ENCODE measurements at places on chromosomes 2 and 18. TPM values are rescaled to one million over a fixed set of nuclear protein-coding genes. Genes with fewer than 3 reads are reported as not detected.

- H3K36me3 ChIP-seq = no peaks in the 10 kb centered on the region
- H3K4me1 ChIP-seq = peaks cover 17% of the 10 kb centered on the region
- no peak for DNase-seq
- no peak overlapping the region for H3K4me3 ChIP-seq
Measured at GRCh38 chr2:74028741-74029140, 44.0 kb downstream of the TET3 start.

DNA sequence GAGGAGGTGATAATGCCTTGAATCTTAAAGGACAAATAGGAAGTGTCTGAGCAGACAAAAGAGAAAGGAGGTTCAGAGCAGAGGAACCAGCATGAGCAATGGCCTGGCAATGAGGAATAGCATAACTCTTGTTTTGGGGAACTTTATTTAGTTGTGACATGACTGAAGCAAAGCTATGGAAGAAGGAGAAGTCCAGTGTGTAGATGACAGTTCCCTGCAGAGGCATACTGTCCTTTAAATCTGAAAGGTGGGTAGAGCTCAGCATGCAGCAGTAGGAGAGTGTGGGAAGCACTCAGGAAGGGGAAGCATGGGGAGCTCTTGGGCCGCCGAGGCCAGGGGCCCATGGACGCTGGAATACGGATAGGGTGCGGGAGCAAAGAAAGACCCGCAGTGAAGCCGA lies 173.8 kb downstream of the SEPTIN10 start:
- no peak overlapping the region for H3K4me3 ChIP-seq
- no peak overlapping the region for H3K27ac ChIP-seq
- no peaks in the 10 kb centered on the region for H3K36me3 ChIP-seq
- H3K27me3 ChIP-seq = no peaks in the 10 kb centered on the region
- no peak for DNase-seq

Gene SLC11A1
- 65.6 TPM for total RNA-seq

Gene RUFY4
- total RNA-seq = not detected

Gene PLGLB1
- total RNA-seq = 11.4 TPM

GRCh38 chr2:111055735-111056134 lies 65.0 kb upstream of the BCL2L11 start:
- H3K27me3 ChIP-seq = no peaks in the 10 kb centered on the region
- no peak overlapping the region for H3K4me3 ChIP-seq
- H3K27ac ChIP-seq = no peak overlapping the region
- H3K36me3 ChIP-seq = no peaks in the 10 kb centered on the region
- DNase-seq = no peak

Gene HOXD12
- not detected for total RNA-seq

DNA sequence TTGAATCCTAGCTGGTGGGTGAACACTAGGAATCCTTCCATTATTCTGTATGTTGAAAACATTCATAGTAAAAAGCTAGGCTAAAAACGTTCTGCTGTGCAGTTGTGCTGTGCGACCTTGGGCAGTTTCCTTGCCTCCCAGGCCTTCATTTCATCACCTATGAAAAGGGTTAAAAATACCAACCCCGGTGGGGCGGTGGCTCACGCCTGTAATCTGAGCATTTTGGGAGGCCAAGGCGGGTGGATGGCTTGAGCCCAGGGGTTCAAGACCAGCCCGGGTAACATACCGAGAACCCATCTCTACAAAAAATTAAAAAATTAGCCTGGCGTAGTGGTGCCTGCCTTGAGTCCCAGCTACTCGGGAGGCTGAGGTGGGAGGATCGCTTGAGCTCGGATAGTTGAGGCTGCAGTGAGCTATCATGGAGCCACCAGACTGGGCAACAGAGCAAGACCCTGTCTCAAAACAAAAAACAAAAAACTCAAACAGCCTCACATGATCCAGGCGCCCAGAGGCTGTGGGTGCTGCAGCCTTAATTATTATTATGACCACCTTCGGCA lies 2.9 kb upstream of the RRM2 start:
- peak overlapping the region; percentile 75 for H3K4me3 ChIP-seq
- H3K27ac ChIP-seq = no peak overlapping the region
- H3K36me3 ChIP-seq = no peaks in the 10 kb centered on the region
- DNase-seq = no peak
- H3K4me1 ChIP-seq = peaks cover 4% of the 10 kb centered on the region

DNA sequence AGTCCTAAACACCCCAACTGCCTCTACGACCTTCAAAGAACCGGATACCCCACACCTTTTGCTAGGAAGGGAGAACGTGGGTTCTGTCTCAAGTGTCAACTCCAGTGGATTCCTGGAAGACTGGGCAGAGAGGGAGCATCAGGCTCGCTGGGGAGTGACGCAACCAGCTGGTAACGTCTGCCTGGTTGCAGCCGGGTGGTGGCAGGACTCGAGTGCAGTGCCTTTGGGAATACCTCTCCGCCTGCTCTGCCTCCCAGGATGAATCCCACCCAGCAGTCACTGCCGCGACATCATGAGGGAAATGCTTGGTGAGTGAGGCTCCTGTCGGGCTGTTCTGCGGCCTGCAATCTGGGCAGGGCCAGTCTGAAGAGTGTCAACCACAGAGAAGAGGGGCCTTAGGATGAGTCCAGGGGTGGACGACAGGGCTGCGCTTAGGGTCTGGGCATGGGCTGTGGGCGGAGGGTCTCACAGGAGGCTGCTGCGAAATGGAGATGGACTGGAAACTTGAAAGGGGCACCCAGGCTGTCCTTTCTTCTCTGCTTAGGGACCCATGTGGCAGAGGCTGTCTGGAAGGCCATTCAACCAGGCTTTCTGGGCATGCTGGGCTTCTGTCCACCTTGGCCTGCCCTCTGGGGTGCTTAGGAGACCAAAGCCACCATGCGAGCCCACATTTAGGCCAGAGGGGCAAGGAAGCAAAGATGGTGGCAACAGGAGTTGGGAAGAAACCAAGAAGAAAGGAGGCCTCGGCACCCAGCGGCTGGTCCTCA lies 12.9 kb downstream of the GPR17 start:
- H3K27ac ChIP-seq = peak overlapping the region; percentile 92
- DNase-seq = no peak
- no peaks in the 10 kb centered on the region for H3K36me3 ChIP-seq
- no peaks in the 10 kb centered on the region for H3K27me3 ChIP-seq
- H3K4me1 ChIP-seq = no peaks in the 10 kb centered on the region
- H3K4me3 ChIP-seq = no peak overlapping the region

GRCh38 chr2:27049422-27050280 lies 1.8 kb upstream of the AGBL5 start:
- peak overlapping the region; percentile 83 for H3K27ac ChIP-seq
- peak overlapping the region; percentile 82 for H3K4me3 ChIP-seq

DNA sequence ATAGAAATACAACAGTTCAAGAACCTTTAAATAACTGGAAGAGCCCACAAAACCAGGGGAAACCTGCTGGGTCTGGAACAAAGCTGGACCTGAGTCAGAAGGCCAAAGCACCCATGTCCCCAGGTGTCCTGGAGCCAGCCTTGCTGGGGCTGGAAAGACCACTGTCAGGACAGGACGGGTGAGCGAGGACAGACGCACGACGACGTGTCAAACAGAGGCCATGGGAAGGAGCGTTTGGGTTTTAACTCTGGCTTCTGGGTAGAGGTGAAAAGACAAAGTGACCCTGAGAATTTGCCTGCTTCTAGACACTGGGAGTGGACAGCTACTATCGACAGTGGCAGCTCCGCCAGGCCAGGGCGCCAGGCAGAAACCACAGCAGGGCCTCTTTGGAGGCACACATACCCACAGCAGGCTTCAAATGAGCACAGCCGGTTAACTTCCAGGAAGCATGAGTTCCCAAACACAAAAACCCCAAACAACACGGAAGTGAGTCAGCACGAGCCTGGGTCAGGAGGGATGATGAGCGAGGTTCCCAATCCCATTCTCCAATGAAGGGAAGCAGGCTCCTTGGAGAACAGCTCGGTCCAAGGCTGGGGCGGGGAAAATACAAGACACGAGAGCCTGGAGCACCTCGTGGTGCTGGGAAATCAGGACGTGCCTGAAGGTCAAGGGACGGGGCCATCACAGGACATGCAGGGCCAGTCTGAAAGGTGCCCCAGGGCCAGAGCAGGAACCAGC lies 208.0 kb downstream of the TWIST2 start:
- no peaks in the 10 kb centered on the region for H3K4me1 ChIP-seq
- DNase-seq = no peak
- H3K27ac ChIP-seq = no peak overlapping the region
- peaks cover 99% of the 10 kb centered on the region for H3K36me3 ChIP-seq
- H3K4me3 ChIP-seq = no peak overlapping the region

Gene ANKRD30B
- 11.2 TPM for total RNA-seq

Gene TMEM163
- not detected for total RNA-seq

Gene CAVIN2
- 48.0 TPM for total RNA-seq

DNA sequence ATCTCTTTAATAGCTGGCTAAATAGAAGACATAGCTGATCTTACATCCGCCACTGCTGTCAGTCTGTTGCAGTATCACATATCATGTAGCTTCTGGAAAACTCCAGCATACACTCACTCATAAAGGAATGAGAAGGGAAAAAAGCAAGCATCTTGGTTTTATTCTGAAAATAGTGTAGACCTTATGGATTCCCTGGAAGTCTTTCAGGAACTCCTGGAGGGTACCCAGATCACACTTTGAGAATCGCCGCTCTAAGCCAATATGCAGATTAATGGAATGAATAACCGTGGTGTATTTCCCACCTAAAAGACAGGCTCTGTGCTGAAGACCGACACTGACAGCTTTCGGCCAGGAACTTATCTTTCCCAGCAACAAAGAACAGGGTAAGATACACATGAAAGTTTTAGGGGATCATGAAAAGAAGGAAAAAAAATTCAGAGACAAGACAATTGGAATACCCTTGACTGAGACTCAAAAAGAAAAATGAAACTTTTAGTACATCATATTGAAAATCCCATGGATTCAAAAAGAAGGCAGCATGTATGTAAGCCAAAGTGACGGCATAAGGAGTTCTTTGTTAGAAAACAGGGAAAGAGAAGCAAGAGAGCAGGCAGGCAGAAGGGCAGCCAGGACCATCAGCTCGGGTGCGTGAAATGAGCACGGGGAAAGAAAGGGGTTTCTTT lies 56.4 kb upstream of the SEC11C start:
- H3K4me1 ChIP-seq = no peaks in the 10 kb centered on the region
- no peak for DNase-seq
- no peak overlapping the region for H3K27ac ChIP-seq

DNA sequence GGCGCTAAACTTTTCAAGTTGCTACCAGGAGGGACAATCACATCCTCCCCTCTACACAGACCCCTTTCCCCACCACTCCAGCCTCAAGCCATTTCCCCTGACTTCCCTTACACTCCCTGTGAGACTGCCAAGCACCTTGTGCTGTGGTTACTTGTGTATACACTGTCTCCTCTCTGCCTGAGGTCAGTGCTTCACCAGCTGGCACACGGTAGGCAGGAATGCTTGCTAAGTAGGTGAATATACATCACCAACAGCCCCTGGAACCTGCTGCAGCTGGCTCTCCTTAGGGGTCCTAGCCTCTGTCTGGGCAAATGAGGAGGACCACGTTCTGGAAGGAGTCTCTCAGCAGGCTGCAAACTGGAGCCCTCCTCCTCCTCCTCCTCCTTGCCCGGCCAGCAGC lies 38.3 kb upstream of the ACAA2 start:
- H3K4me3 ChIP-seq = no peak overlapping the region
- no peaks in the 10 kb centered on the region for H3K36me3 ChIP-seq
- H3K27ac ChIP-seq = no peak overlapping the region

DNA sequence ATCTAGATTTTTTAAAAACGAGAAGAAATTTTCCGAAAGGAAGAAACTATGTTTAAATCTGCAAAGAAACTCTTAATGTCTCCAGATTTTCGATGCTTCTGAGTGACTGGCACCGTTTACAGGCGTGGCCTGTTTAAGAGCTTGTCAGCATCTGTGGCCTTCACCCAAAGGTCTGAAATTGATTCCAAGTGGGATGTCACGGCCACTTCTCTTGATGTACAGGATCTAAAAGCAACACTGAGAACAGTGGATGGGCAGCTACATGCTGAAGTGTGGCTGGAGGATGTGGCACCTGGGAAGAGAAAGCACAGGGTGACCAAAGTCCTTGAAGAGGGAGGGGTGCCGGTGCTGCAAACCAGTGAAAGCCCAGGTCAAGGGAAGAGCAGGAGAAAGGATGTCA lies 28.0 kb downstream of the EMILIN2 start:
- H3K36me3 ChIP-seq = no peaks in the 10 kb centered on the region
- no peak for DNase-seq
- no peaks in the 10 kb centered on the region for H3K27me3 ChIP-seq
- no peak overlapping the region for H3K4me3 ChIP-seq
- H3K4me1 ChIP-seq = no peaks in the 10 kb centered on the region
- peak overlapping the region; percentile 56 for H3K27ac ChIP-seq

Data from tibial nerve (tissue), 4 donors.